Osteoblast (primary cell): ENCODE measurements at places on chromosomes 3 and 15. TPM values are rescaled to one million over a fixed set of nuclear protein-coding genes. Genes with fewer than 3 reads are reported as not detected.

DNA sequence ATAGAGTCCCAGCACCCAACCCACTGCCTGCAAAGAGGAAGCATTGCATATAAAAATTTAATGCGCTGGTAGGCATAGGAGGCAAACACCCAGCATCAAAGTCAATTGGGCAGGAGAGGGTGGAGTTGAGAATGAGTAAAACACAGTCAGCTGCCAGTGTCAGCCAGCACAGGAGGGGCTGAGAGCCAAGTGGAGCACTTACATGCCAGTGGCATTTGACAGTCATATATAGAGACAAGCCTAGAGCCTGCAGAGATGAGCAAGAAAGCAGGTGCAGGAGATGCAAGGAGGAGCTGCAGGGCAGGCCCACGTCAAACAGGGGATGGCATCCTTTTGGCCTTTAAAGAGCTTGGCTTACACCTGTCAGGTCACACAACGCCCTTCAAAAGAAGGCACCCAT lies 27.6 kb upstream of the ZFAND6 start:
- no peaks in the 10 kb centered on the region for H3K27me3 ChIP-seq
- DNase-seq = no peak
- H3K36me3 ChIP-seq = no peaks in the 10 kb centered on the region
- no peak overlapping the region for H3K27ac ChIP-seq
- no peak overlapping the region for H3K4me3 ChIP-seq

- H3K4me1 ChIP-seq = no peaks in the 10 kb centered on the region
- H3K27ac ChIP-seq = no peak overlapping the region
- no peak overlapping the region for H3K4me3 ChIP-seq
These were observed 760.2 kb downstream of the GRM7 start for GRCh38 chr3:7621046-7621630.

The BCL2A1 gene
- 0.29 TPM in 1 of 2 replicates, not detected in the other for total RNA-seq

DNA sequence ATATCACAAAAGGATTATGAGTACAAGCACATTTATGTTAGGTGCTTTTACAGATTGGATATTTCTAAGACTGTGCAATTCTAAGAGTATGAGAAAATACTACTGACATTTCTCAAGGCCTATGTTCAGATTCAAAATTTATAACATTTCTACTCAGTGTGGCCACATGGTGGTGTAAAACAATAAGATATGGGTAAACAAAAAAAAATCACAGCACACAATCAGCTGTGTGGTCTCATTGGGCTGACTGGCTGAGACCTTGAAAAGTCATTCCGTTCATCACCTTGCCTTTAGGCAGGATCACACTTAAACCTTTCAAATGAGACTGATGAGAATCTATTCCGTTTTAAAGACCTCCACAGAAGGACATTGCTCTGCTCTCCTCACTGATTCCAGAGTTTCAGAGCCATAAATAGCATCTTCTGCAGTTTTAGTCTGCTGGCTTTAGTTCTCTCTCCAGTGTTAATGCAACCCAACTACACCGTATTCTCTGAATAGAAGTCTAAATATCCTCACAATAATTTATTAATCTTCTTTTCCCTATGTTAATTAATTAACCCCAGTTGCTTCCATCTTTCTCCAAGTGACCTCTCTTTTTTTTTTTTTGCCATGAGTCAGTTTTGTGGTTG lies 158.2 kb downstream of the SPATA16 start:
- no peaks in the 10 kb centered on the region for H3K4me1 ChIP-seq
- no peak for DNase-seq
- H3K27ac ChIP-seq = no peak overlapping the region
- H3K4me3 ChIP-seq = no peak overlapping the region

The P3H2 gene
- total RNA-seq = 8.3 and 13.4 TPM in 2 replicates

DNA sequence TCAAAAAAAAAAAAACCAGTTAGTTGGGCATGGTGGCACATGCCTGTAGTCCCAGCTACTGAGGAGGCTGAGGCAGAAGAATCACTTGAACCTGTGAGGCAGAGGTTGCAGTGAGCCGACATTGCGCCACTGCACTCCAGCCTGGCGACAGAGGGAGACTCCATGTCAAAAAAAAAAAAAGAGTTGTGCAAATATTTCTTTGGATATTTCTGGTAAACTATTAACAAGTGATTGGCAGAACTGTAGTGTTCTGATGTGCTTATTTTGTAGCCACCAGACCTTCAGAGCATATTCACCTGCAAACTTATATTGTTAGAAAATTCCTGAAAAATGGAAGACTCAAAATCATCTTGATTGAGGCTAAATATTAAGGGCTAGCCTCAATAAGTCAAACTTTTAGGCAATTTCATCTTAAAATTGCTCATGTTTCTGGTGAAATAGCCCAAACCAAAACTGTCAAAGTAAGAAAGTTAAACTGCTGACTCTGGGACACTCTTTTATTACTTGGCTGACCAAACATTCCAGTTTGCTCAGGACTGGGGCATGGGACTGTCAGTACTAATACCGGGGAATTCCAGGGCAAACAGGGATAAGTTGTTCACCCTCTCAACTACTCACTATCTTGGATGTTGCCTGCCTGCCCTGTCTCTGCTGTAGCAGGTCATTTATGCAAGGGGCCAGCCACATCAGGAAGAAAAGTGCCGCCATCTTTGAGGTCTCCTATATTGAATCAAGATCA lies 37.0 kb downstream of the ABHD2 start:
- H3K36me3 ChIP-seq = peaks cover 42% of the 10 kb centered on the region
- peaks cover 32% of the 10 kb centered on the region for H3K4me1 ChIP-seq
- DNase-seq = no peak
- H3K4me3 ChIP-seq = no peak overlapping the region
- H3K27ac ChIP-seq = no peak overlapping the region
- no peaks in the 10 kb centered on the region for H3K27me3 ChIP-seq

The MAPKBP1 gene
- total RNA-seq = 22.8 and 25.6 TPM in 2 replicates

- no peak overlapping the region for H3K4me3 ChIP-seq
- H3K4me1 ChIP-seq = peaks cover 56% of the 10 kb centered on the region
- H3K36me3 ChIP-seq = peaks cover 5% of the 10 kb centered on the region
- no peaks in the 10 kb centered on the region for H3K27me3 ChIP-seq
These were observed 412.3 kb downstream of the FOXP1 start for GRCh38 chr3:71171247-71171646.

- DNase-seq = no peak
- no peak overlapping the region for H3K27ac ChIP-seq
- no peak overlapping the region for H3K4me3 ChIP-seq
These were observed 769.4 kb upstream of the GOLIM4 start for GRCh38 chr3:168865022-168865551.

DNA sequence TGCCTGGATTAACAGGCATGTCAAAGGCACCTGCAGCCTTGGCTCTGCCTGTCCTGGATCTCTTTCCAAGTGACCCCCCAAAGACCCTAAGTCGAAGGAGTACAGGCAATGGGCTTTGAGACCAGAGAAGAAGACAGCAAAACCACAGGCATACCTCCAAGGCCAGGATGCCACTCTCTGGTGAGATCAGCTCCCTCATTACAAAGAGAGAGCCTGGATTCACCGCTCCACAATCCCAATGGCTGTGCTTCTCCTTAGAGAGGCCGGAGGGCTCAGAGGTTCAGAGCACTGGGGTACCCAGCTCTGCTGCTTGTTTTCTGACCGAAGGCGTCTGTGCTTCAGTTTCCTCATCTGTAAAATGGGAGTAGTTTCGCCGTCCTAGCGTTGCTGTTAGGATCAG lies 154.6 kb upstream of the MEF2A start:
- peaks cover 15% of the 10 kb centered on the region for H3K4me1 ChIP-seq
- H3K27ac ChIP-seq = no peak overlapping the region
- no peaks in the 10 kb centered on the region for H3K27me3 ChIP-seq
- DNase-seq = no peak
- no peaks in the 10 kb centered on the region for H3K36me3 ChIP-seq

The ZNF717 gene
- 17.7 and 18.5 TPM in 2 replicates for total RNA-seq

DNA sequence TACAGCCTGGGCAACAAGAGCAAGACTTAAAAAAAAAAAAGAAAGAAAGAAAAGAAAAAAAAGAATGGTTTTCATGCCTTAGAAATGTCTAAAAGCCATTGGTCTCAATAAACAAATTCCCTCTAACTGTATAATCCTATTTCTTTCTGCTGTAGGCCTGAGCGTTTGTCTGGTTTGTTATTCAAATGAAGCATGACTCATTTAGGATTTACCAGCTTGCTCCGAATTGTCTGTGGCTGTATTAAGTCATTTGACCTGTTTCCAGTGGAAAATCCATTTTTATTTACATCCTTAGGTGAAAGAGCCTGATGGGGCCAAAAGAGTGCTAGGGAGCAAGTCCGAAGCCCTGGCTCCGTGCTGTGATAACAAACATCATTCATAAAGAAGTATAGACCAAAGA lies 73.8 kb downstream of the BDH1 start:
- H3K4me3 ChIP-seq = no peak overlapping the region
- peaks cover 25% of the 10 kb centered on the region for H3K4me1 ChIP-seq
- peak overlapping the region; percentile 25 for H3K27ac ChIP-seq
- H3K36me3 ChIP-seq = no peaks in the 10 kb centered on the region
- DNase-seq = peak; percentile 86
